Activated CD4-positive, alpha-beta T cell treated with anti-CD3 and anti-CD28 coated beads, Interleukin-2, amount 10 ng/mL, durations not matched to agents 7 days and 5 days (primary cell): ENCODE measurements at places on chromosomes 11 and 22.

- no peak overlapping the region for H3K27ac ChIP-seq
- no peak overlapping the region for H3K4me3 ChIP-seq
- no peaks in the 10 kb centered on the region for H3K36me3 ChIP-seq
- no peaks in the 10 kb centered on the region for H3K4me1 ChIP-seq
These were observed 551.4 kb downstream of the BUD13 start for GRCh38 chr11:116221351-116221750.

DNA sequence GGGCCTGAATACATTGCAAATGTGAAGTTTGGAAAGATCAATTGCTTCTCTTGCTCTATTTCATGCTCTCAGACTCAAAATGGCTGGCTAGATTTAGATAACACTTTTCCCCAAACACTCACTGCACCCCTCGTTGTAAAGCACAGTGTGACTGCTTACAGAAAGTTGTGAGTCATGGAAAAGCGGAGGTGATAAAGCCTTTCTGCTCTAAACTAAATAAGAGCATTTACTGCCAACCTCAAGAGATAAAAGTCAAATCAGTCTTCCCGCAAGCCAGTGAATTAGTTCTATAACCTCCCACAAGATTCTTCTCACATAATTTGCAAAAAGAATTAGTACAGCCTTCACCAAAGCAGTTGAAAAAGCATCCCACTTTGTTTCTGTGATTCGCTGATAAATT lies 168.7 kb downstream of the WT1 start:
- H3K4me3 ChIP-seq = no peak overlapping the region
- DNase-seq = no peak
- H3K27me3 ChIP-seq = peaks cover 8% of the 10 kb centered on the region
- H3K36me3 ChIP-seq = no peaks in the 10 kb centered on the region
- no peaks in the 10 kb centered on the region for H3K4me1 ChIP-seq

- no peaks in the 10 kb centered on the region for H3K27me3 ChIP-seq
- no peak for DNase-seq
- H3K36me3 ChIP-seq = peaks cover 13% of the 10 kb centered on the region
- H3K4me1 ChIP-seq = peaks cover 22% of the 10 kb centered on the region
- no peak overlapping the region for H3K4me3 ChIP-seq
These were observed 11.6 kb downstream of the CDPF1 start for GRCh38 chr22:46238541-46238940.

DNA sequence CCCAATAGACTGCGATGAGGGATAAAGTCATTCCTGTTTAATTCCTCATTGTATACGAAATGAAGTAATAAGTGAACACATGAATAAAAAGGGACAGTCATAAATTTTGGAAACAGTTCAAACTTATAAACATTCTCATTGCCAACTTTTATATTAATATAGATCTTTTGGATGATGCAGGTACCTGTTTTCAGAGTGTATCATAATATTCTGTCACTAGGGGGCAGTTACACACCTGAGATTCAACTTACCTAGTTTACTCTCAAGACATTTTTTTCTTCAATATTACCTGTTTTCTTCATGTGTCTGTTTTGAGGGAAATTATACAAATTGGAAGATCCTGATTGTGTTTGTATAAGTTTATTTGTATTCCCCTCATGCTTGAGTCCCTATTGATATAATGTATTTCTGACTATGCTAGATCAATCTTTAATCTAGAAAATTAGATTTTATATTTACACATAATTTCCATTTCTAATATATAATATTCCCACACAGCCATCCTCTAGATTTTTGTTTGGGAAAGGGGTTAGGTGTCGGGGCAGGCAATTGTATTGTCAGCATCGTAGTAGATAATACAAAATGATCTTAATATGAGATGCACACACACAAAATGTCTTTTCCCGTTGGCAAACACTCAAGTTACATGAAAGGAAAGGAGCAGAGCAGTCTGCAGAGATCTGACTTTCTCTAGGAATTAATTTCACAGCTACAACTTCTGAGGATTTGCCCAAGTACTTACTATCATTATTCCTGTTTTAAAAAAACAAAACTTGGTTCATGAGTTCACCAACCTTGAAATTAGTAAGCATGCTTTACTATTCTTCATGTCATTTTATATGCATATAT lies 18.4 kb downstream of the FDX1 start:
- H3K27ac ChIP-seq = no peak overlapping the region
- H3K36me3 ChIP-seq = peaks cover 22% of the 10 kb centered on the region
- no peaks in the 10 kb centered on the region for H3K27me3 ChIP-seq
- H3K4me1 ChIP-seq = peaks cover 24% of the 10 kb centered on the region
- H3K4me3 ChIP-seq = no peak overlapping the region

GRCh38 chr11:1082346-1082727 lies 7.7 kb downstream of the MUC2 start:
- H3K36me3 ChIP-seq = no peaks in the 10 kb centered on the region
- H3K27me3 ChIP-seq = no peaks in the 10 kb centered on the region
- no peak overlapping the region for H3K27ac ChIP-seq
